ENCODE measurements at places on chromosomes 11 and 22.

- DNase-seq = no peak
These were observed 16.4 kb upstream of the SCGB1A1 start for GRCh38 chr11:62402226-62402959.

- no peak for DNase-seq
These were observed 8.3 kb downstream of the KIRREL3 start for GRCh38 chr11:126992065-126992803.

- DNase-seq = no peak
These were observed 856.2 kb upstream of the CCDC90B start for GRCh38 chr11:84142411-84142810.

DNA sequence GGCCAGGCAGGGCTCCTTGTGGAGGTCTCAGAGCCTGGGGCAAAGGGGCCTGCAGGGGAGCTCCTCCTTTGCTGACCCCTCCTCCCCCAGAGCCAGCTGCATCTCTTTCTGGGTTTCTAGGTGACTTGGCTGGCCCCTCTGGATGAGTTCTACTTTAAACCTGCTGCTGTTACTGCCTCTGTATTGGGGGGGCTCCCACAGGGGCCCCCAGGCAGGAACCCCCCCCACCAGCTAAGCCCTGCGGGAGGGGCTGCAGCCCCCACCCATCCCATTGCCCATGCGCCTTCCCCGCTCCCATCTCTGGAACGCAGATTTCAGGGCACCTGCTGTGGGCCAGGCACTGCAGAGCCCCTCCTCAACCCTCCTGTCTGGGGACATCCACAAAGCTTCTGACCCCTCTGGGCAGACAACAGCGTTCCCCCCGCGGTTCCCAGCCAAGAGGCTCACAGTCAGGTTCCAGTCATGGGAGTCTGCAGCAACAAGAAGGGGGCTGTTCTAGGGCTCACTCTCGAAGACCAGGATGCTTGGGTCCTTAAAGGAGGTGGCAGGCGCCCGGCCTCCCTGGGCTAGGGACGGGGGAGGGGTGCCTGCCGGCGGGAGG is 815 bp upstream of the PLCB3 start:
- no peak for DNase-seq

DNA sequence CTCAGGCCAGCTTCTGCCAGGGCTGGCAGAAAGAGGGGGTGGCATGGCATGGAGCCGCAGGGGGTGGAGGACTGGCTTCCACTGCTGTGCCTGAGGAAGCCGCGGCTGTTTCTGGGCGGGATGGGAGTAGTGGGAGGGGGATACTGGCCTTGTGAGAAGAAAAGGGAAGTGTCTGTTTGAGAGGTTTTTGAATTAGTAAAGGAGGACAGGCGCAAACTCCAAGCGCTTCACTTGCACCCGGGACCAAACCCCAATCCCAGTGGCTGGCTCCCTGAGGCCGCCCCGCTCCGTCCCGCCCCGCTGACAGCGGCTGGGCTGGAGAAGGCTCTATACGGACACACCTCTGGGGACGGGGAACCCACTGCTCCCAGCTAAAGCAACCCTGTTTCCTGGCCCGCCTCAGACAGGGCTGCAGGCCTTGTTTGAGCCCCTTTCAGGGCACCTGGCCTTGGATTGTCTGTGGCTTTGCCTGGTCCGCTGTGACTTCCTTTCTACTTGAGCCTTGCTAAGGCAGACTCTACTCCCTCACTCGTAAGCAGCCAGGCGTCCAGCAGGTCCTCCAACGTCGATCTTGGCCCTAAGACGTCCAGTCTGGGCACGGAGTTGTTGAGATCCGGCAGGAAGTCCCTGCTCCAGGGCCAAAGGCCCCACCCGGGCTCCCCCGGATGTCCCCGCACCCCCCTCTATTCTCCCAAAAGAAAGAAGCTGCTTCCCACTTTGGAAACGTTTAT is 2.2 kb downstream of the APOA1 start:
- DNase-seq = no peak

DNA sequence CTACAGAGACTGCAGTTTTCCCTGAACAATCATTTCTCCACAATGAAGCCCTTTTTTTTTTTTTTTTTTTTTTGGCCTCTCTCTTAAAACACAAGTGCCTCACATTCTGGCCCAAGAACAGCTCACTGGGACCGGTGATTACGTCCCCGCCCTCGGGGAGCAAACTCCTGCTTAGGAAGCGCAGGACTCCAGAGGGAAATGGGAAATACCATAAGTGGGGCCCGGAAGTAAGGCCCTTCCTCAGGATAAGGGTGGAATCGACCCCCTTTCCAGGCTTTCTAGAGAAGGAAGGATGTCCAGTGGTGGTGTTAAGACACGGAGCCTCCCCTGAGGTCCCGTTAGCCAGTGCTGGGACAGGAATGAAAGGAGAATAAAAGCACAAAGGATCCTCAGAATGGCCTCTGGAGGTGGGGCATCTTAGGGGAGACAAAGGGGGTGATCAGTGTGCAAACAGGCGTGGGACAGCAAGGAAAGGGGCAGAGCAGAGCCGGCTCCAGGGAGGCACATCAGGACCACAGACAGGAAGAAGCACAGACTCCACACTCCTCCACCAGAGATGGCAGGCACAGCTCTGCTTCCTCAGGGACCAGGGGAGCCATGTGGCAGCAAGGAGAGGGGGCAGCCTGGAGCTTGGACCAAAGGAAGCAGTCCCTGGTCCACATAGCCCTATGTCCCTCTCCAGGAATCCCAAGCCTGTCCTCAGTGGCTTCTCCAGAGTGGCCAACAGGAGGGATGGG is 61.3 kb downstream of the CHST1 start:
- no peak for DNase-seq

DNA sequence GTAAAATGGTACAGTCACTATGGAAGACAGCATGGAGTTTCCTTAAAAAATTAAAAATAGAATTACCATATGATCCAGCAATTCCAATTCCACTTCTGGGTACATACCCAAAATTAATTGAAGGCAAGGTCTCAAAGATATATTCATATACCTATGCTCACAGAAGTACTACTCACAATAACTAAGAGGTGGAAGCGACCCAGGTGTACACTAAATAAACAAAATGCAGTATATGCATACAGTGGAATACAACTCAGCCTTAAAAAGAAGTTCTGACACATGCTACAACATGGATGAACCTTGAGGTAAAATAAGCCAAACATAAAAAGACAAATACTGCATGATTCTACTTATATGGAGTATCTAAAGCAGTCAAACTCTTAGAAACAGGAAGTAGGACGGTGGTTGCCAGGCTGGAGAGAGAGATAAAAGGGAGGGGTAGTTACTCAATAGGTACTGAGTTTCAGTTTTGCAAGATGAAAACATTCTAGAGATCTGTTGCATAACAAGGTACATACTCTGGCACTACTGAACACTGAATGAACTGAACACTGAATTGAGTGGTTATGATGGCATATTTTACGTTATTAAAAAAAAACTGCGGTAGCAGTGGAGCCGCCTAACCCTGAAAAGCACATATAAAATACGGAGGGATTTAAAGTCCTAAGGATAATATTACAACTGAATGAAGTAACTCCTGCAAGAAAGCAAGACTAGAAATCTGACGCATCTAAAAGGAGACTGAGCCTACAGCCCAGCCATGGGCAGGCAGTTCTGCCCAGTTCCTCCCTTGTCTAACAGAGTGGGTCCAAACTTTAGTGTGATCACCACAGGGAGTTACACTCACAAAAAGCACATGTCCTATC is 12.8 kb downstream of the DGCR2 start:
- no peak for DNase-seq

DNA sequence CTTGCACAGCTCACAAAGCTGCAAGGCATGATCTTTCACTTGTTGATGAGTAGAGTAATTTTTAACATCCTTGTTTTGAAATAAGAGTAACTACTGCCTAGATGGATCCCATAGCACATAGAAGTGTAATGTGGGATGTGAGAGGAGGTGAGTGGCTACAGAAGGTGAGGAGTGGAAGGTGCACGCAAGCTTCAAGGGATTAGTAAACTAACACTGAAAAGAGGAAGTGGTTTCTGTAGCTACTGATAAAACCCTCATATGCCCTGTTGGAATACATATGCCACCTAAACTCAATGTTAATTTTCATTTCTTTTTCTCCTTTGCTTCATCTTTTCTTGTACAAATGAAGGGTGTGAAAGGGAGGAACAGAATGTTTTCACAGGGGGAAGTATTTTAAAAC is 22.0 kb upstream of the CTSC start:
- DNase-seq = no peak

- DNase-seq = no peak
These were observed 53.0 kb downstream of the DNAJC24 start for GRCh38 chr11:31422703-31423102.

DNA sequence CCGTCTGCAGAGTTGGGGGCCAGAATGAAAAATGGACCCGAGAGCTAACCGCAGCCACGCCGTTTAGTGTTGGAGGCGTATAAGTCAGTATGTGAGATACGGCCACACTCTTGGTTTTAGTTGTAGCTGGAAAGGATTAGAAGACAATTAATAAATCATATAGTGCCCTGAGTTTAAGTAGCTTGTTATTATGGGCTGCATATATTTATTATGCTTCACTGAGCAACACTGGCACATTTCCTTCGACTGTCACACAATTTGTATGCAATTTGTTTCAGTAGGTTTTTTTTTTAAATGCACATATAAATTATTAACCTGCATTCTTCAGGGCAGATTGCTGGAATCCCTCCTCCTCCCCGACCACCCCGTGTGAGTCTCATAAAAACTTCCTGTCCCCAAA is 56.9 kb downstream of the PKNOX2 start:
- no peak for DNase-seq

GRCh38 chr11:36703055-36703404 is 105.0 kb upstream of the RAG2 start:
- no peak for DNase-seq

- no peak for DNase-seq
These were observed 479.9 kb downstream of the INSC start for GRCh38 chr11:15594607-15595006.

DNA sequence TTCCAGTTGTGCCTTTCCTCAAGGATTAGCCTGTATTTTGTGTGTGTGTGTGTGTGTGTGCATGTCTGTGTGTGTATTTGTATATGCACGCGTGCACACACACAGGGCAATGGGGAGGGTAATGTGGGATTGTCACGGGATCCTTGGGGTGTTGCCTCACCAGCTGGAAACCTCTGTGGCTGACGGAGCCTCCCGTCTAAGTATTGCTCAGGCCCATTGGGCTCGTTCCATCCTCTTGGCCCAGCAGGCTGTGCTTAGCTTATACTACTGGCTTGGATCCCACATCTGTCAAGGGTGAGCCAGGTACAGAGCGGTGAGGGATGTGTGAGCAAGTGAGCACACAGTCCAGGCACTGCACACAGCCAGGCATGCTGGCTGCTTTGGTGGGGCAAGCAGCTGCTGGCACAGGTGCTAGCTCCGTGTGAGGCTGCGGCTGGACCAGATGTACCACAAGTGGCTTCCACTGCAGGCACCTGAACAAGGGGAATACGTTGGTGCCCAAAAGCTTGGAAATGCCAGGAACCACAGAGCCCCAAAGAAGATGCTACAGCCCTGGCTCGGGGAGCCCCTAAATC is 462.8 kb downstream of the NELL1 start:
- no peak for DNase-seq

GRCh38 chr11:133219543-133219942 is 312.8 kb downstream of the OPCML start:
- no peak for DNase-seq

GRCh38 chr22:36141481-36141880 is 19.1 kb downstream of the APOL3 start:
- DNase-seq = no peak

- peak; percentile 25 for DNase-seq
These were observed 57.0 kb downstream of the LRRC74B start for GRCh38 chr22:21102659-21103267.

DNA sequence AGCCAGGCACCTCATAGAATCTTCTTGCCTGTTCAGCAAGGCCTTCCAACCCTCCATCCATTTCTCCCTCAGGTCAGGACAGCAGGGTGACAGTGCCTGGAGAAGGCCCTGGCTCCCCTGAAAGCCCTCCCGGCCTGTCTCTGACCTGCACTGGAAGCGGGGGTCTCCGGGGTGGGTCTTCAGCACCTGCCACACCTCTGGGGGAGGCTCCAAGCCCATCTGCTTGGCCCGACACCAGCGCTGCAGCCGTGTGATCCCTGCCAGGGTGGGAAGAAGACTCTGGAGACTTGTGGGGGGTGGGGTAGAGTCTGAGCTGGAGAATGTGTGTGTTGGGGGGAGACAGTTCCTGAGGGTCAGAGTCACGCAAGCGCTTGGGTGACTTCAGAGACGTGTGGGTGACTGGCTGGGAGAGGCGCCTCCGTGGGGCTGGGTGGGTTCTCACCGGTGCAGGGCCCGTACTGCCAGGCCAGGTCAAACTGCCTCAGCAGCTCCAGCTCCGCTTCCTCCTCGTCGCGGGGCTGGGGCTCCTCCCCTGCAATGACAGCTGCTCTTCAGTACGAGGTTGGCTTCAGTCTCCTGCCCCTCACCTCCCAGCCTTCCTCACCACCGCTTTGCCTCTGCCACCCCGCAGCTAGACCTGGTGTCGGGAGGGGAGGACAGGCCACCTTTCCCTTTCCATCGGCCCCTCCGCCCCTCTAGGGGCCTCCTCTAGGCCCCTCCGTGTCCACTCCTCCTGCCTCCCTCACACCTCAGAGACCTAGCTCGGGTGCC is 615 bp downstream of the POLD4 start:
- no peak for DNase-seq

- no peak for DNase-seq
These were observed 10.4 kb downstream of the P2RY2 start for GRCh38 chr11:73228268-73229134.

GRCh38 chr11:134139303-134139872 is 70.5 kb downstream of the JAM3 start:
- no peak for DNase-seq

DNA sequence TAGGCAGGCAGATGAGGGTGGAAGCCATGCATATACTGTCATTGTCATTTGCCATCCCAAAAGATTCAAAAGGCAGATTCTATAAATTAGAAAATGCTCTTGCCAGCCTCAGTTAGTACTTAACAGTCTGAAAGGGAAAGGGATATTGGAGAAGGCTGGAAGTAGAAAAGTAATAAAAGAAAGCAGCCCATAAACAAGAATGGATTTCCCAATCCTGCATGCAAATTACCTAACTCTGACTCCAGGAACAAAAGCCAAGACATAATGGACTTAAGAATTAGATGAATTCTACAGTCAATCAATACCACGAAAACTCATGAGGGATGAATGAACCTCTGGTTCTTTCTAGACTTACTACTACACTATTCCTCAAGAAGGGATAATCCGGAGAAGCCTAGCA is 5.9 kb downstream of the PAK1 start:
- no peak for DNase-seq

DNA sequence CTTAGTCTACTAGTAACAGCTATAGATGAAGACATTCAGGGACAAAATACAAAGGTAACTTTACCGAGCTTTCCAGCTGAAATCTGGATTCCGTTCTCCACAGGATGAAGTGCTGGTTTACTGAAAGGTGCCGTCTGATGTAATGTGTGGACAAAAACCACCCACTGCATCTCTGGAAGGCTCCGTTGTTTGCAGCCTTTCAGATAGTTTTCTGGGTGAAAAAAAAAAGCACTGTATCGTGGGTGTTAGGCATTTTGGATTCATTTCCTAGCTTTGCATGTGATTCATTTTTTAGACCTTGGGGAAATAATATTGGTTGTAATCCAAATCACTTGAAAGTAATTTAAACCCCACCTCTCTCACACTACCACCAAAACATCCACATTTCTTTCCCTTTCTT is 10.4 kb downstream of the JAM3 start:
- DNase-seq = no peak

GRCh38 chr11:80929031-80929805 is 1488.4 kb upstream of the TENM4 start:
- no peak for DNase-seq

GRCh38 chr22:29638678-29639077 is 35.2 kb downstream of the NF2 start:
- no peak for DNase-seq

GRCh38 chr22:22565981-22566380 is 6.9 kb upstream of the PRAME start:
- DNase-seq = no peak

All from C1 segment of cervical spinal cord (tissue), 14 donors.